ENCODE measurements at places on chromosomes 12 and 14.

GRCh38 chr14:100317912-100318808, 5.0 kb upstream of the SLC25A47 start:
- DNase-seq, result peak; percentile 77

DNA sequence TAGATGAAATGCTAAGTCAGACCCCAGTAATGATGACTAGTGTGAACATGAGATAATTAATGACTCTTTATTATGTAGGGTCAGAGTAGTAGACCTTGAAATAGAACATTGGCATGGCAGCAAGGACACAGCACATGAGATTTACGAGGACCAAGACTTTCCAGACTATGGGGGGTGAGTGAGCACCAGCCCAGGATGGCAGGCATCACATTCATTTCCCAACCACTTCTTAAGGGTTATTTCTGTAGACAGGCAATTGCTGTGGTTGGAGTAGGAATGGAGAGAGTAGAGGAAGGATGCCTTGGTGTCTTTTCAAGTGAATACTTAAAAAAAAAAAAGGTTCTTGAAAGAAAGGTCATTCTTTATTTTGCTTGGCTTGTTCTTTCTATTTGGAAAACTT, 189.4 kb upstream of the DYRK2 start:
- no peak for DNase-seq

- DNase-seq, result no peak
Observed at GRCh38 chr12:2551412-2551900, 243.3 kb upstream of the FKBP4 start.

- DNase-seq, result peak; percentile 49
Observed at GRCh38 chr14:93962701-93963601, 13.4 kb downstream of the ASB2 start.

- no peak for DNase-seq
Observed at GRCh38 chr14:93859957-93860356, 67.2 kb upstream of the FAM181A start.

GRCh38 chr12:107400686-107401447, 284.7 kb upstream of the PWP1 start:
- peak; percentile 21 for DNase-seq

- no peak for DNase-seq
Observed at GRCh38 chr14:99067141-99067920, 204.7 kb downstream of the BCL11B start.

DNA sequence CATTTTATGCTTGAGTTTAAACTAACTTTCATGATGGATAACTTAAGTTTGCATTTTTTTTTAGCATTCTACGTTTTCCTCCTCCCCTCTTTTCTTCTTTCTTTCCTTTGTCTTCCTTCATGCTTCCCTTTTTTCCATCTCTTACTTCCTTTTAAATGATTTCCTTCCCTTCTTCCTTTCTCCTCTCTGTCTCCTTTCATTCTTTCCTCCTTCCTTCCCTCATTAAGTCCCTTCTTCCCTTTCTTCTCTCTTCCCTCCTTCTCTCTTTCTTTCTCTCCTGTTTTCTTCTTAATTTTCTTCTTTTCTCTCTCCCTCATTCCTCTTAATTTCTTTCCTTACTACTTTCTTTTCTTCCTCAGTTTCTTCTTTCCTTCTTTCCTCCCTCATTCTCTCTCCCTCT, 376.0 kb downstream of the LRIG3 start:
- no peak for DNase-seq

- no peak for DNase-seq
Observed at GRCh38 chr12:53713516-53713915, 13.7 kb downstream of the CALCOCO1 start.

- no peak for DNase-seq
Observed at GRCh38 chr12:40691913-40692764, at the start of gene CNTN1. Gene CNTN1 (plus strand): TSS chr12:40692439.

GRCh38 chr12:62957233-62957953, 22.4 kb upstream of the PPM1H start:
- no peak for DNase-seq

- no peak for DNase-seq
Observed at GRCh38 chr12:49198431-49199155, 9.7 kb upstream of the TUBA1A start.

DNA sequence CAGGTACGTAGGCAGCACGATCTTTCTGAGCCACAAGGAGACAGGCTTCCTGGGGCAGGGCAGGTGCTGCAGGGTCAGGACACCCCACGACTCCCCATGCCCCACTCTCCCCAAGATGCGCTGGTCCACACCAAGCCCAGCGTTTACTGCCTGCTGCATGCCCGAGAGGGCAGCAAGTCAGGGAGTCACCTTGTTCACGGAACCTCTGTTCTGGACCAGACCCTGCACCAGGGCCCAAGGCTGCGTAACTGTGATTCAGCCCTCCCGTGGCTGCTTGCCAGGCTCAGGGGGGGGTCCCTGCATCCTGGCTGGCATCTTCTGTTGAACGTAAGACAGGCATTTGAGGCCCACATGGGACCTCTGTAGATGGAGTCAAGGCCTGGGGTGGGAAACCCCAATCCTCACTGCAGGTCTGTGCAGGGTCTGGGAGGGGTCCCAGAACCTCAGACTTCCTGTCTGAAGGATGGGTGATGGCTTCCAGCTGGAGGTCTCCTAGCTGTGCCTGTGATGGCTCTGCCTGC, 228.6 kb upstream of the RTL1 start:
- DNase-seq, result no peak

- no peak for DNase-seq
Observed at GRCh38 chr12:29730481-29730880, 53.3 kb downstream of the TMTC1 start.

GRCh38 chr12:101074940-101075680, 134.9 kb downstream of the SLC5A8 start:
- no peak for DNase-seq

GRCh38 chr12:127479256-127479655, 787.7 kb upstream of the TMEM132C start:
- no peak for DNase-seq

GRCh38 chr12:116319898-116320621, 42.6 kb upstream of the MED13L start:
- DNase-seq, result peak; percentile 36

GRCh38 chr12:132480623-132481132, 9.3 kb upstream of the FBRSL1 start:
- DNase-seq, result no peak

DNA sequence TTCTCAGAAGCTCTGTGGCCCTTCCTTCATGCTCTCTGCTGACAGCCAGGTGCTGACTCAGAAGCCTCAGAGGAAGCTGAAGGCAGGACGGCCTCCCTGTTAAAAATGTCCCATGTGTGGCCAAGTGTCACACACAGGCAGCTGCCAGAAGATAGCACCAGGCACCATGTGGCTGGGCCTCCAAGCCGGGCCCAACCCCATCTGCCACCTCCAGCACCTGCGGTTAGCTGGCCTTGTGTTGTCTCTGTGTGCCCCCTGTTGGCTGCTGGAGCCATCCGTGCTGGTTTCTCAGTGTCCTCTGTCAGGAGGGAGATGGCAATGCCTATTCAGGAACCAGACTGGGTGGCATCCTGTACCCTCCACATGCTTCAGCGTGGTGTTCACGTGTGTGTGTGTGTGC, 63.2 kb downstream of the TSPAN11 start:
- DNase-seq, result no peak

GRCh38 chr14:68363466-68363842, 429.4 kb downstream of the ZFP36L1 start:
- no peak for DNase-seq

All from activated CD8-positive, alpha-beta memory T cell treated with anti-CD3 and anti-CD28 coated beads, Interleukin-2, amount 50 U/mL, for 4 hours (primary cell).